ENCODE measurements at places on chromosomes 2 and 18.

DNA sequence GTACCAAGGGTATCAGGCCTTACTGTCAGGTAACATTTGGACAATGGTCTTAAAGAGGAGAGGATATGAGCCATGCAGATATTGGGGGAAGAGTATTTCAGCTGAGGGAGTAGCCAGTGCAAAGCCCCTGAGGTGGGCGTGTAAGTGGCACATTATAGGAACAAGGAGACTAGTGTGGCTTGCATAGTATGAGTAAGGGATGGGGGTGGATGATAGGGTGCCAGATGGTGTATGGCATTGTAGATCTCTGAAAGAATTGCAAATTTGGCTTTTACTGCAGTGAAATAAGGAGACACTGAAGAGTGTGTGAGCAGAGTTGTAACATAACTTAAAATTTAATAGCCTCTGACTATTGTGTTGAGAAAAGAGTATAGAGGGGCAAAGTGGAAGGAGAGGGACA, 244.0 kb downstream of the PDE11A start:
- DNase-seq, result no peak

DNA sequence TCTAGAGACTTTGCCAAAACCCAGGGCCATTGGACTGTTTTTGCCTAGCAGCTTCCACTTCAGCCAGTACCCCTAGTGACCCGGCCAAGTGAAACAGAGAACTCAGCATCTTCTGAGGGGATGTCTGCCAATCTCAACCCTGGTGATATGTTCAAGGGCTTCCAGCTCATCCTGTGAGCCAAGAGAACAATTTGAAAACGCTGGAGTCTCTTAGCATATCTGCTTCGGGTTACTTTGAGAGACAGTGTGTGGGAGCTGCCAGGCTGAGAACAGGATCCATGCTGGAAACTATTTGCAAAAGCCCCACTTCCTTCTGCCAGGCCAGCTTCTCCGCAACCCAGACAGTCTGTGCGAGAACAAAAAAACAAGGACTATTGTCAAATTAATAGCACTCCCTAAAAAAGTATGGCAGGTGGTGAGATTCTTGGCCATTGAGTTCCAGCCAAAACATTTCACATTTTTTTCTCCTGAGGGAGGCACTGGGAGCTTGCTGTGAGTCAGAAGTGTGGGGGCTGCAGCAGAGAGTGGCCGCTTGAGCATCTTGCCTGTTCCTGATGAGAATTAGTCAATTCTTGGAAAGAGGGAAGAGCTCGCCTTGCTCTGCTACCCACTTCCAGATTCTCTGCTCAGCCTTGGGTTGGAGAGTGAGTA, 395.6 kb upstream of the TRIB2 start:
- DNase-seq, result no peak

DNA sequence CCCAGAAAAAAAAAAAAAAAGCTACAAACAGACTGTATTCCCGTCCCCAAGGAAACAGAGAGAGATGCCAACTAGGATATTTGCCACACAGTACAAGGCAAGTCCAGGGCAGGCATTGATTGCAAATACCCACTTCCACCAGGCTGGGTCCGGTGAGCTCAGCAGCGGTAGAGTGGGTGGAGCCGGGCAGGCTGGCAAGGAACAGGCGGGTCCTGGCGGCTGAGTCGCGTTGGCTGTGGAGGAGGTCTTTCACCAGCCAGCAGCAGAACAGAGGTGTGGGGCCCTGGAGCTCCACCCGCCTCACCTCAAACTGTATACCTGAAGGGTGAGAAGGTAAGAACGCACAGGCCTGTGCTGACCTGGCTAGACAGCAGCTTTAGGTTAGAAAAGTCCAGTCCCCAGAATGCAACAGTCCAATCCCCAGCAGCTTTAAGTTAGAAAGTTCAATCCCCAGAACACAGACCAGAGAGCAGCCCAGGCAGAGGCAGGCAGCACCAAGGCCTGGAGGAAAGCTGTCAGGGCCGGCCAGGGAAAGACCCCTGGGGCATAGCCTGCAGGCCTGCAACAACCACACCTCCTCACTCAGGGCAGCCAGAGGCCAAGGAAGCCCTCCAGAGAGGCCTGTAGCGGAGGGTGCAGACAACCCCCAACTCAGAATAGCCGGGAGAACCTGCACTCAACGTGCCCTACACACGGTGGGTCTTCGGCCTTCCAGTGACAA, 21.9 kb upstream of the MTERF4 start:
- DNase-seq, result no peak

DNA sequence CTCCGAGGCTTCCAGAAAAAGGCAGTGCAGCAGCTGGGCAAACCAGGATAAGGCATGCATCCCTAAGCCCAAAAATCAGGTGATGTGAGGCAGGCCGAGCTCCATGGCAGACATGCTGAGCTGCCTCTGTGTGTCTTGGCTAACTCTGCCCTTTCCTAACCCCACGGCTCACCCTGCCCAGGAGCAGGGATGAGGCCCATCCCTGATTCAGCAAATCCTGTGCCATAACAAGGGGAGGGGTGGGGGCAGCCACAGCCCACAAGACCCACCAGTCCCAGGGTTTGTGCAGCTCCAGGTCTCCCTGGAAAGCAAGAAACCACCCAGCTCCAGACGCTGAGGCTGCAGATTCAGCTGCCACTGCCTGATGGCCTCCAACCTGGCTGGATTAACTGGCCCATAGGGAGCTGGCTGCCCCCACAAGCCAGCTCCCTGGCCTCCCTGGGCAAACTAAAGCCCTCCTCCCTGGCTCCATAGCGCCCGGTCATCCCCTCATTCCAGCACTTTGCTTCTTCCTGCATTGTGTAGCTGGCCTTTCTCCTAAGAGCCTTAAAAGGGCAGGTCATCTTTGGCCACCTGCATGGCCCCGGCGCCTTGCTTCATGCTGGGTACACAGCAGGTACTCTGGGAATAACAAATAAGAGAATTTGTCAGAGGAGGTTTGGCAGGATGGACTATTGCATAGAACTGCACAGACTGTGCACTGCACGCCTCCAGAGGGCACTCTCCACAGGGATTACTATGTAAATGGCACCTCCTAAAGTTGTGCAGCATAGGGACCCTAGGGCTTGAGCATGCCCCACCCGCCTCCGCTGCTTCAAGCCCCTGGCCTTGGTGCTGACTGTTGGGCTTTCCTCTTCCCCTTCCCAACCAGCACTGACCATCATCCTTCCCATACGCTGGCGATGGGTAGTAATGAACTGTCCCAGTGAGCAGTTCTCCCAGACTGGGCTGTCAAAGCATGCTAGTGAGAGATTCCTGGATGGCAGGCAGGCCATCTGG, 10.7 kb downstream of the STEAP3 start:
- no peak for DNase-seq

DNA sequence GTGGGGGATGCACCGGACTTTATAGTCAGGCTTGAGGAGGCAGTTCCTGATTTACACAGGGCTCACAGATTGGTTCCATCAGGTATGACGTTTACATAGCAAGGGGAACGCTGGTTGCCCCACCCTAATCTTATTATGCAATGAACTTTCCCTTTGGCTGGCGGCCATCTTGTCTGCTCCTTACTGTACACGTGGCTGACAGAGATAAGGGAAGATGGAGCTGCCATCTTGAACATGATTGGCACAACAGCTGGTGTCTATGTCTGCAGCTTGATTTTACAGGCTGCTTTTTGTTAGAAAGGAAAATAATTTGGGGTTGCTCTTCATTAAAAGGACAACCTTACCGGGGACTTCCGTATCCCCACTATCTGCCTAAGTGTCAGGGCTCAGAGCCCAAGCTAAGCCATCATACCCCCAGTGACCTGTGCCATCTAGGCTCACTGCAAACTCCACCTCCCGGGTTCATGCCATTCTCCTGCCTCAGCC, 33.5 kb upstream of the ATG16L1 start:
- DNase-seq, result no peak

DNA sequence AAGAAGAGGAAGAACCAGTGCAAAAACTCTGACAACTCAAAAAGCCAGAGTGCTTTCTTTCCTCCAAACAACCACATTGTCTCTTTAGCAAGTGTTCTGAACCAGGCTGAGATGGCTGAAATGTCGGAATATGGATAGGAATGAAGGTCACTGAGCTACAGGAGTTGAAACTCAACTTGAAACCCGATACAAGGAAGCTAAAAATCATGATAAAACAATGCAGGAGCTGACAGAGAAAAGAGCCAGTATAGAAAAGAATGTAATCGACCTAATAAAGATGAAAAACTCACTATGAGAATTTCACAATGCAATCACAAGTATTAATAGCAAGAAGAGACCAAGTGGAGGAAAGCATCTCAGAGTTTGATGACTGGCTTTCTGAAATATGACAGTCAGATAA, 15.0 kb upstream of the EIF2AK3 start:
- DNase-seq, result no peak

- no peak for DNase-seq
These were observed 1085.4 kb upstream of the NRXN1 start for GRCh38 chr2:52117299-52117698.

- no peak for DNase-seq
These were observed 20.1 kb downstream of the CYP26B1 start for GRCh38 chr2:72127401-72128058.

DNA sequence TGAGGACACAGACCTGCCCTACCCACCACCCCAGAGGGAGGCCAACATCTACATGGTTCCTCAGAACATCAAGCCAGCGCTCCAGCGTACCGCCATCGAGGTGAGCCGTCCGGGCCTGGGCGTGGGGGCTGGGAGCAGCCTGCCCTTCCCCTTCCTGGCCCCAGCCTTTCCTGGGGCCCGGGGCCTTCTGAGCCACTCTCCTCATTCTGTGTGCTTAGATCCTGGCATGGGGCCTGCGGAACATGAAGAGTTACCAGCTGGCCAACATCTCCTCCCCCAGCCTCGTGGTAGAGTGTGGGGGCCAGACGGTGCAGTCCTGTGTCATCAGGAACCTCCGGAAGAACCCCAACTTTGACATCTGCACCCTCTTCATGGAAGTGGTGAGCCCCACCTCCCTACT, 157.9 kb downstream of the DYSF start:
- no peak for DNase-seq

DNA sequence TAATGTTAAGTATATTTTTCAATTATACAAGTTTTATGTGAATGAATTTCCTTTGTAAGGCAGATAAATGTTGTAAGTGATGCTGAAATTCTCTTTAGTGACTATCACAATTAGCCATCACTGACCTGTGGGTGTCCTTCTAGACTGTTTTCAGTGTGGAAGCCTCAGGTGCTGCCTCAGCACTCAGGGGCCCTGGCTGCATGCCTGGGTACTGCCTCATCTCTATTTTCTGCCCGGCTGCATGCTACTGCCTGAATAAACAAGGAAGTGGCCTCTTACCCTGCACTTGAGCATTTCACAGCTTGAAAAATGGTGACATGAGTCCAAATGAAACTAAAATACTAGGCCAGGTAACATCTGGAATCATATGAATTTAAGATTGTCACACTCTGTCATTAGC, 787.6 kb upstream of the SALL3 start:
- DNase-seq, result no peak

- DNase-seq, result no peak
These were observed 8.7 kb downstream of the CYRIA start for GRCh38 chr2:16656784-16657391.

- no peak for DNase-seq
These were observed 36.8 kb downstream of the ACVR1 start for GRCh38 chr2:157839162-157839801.

GRCh38 chr2:102346381-102347130, 9.0 kb upstream of the IL18R1 start:
- DNase-seq, result no peak

DNA sequence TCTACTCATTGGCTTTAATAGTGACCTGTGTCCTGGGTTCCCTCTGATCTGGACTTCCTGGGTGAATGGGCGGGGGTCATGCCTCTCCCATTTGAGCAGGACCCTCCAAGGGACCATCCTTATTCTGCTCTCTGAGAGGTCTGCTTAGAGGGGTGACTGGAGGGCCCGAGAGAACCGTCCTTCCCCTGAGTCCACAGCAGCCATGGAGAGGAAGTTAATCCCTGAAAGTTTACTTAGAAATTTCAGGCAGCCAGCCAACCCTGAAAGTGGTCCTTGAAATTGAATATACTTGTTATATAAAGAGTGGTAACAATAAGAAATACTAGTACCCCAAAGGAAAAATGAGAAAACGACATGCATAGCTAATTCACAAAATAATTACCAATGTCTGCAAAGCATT, 226.1 kb downstream of the DYSF start:
- DNase-seq, result no peak

DNA sequence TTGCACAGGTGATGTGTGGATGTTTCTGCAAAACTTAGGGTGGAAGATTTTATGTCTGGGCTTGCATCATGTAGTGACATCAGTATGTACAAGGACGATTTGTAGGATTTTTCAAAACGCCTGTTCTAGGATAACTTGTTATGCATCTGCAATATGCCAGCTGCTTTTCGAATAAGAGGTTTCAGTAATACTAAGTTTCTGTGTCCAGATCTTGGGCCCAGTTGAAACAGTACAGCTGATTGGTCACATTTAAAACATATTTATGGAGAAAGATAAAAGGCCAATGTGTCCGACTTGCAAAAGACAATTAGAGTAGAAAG, 1.2 kb downstream of the PTPN4 start:
- no peak for DNase-seq

GRCh38 chr2:197890168-197890567, 85.8 kb downstream of the PLCL1 start:
- no peak for DNase-seq

- DNase-seq, result no peak
These were observed 169.1 kb downstream of the LAMA1 start for GRCh38 chr18:6948281-6949055.

- no peak for DNase-seq
These were observed 5.0 kb upstream of the SERPINB2 start for GRCh38 chr18:63882333-63883141.

DNA sequence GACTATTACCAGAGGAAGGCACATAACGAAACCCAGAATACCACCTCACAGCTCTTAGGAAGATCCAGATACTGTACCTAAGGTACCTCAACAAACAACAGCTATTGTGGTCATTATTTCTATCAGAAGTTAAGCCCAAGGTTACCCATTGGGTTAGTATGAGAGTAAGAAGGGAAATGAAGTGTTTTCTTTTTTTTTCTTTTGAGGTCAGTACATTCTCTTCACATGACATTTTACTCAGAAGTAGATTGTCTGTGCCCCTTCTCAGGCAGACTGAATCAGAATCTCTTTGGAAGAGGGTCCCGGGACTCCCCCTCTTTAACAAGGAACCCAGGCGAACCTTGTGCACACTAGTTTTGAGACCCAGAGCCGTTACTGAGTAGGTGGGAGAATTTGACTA, 233.7 kb upstream of the CXCR4 start:
- no peak for DNase-seq

DNA sequence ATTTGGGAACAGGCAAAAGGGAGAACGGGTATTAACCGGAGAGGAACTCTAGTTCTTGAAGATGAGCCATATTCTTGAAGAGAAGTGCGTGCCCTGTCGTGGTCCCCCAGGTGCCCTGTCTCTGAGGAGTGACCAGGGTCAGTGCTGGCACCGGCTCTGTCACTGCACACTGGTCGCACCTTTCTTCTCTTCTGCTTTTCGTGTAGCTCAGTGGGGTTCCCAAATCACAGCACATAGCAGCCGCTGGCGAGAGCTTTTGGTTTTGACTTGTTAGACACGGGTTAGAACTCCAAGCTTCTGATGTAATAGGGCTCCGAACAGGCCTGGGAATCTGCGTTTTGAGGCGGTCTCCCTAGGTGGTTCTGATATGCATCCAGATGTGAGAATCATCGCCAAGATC, 18.4 kb upstream of the LRRTM1 start:
- no peak for DNase-seq
